HuH-7 (cell line): ENCODE measurements at places on chromosomes 7 and 10.
A peak's percentile ranks its signal among the peaks of the same experiment; 100 is the strongest.

DNA sequence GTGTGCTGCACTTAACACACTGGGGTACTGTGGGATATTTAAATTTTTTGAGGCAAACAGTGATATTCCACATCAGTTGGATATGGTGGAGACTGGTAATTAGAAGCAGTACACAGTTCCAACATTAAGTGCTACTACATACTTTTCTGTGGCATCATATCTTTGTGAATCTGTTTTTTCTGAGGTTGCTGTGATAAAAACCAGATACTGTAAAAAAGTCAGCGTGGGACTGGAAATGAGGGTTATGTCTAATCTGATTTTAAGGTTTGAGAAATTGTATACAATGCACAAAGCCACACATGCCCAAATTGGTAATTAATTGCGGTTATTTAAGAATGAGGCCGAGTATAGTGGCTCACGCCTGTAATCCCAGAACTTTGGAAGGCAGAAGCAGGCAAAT is 41.2 kb downstream of the TBC1D12 start:
- no peak for DNase-seq

DNA sequence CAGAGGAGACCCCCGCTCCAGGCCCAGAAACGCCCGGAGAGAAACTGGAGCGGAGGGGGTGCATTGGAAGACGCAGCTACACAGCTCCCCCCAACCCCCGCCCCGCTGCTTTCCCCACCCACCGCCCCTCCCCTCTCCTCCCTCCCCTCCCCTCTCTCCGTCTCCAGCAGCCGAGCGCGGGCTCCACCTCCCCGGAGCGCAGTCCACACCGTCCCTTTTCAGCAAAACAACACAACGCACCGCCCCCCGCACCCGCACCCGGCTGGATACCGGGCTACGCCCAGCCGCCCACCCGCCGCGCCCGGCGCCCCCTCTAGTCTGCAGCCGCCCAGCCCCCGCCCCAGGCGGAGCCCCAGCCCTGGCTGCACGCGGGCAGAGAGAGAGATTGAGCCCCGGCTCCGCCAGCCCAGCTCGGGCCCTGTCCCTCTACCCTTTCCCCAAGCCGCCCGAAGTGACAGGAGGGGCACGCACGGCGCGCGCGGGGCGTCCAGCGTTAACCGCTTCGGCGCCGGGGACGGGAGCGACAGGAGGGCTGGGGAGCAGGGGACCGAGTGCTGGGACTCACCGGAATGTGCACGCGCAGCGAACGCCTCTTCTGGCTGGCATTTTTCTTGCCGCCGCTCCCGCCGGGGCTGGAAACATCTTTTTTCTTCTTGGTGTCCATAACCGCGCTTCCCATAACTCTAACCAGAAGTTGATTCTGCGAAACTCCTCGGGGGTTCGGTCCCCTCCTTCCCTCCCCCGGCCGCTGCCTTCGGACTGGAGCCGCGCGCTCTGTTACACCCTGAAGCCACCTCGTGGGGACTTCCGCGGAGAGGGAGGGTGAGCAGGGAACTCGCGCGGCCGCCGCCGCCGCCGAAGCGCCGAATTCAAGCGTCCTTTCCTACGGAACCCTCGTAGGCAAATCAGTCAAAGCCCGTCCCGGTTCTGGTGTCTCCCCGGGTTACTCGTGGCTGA is 695 bp downstream of the PRKAG2 start:
- DNase-seq, result peak; percentile 93

- DNase-seq, result peak; percentile 52
Measured at GRCh38 chr7:29988424-29989256, 961 bp downstream of the SCRN1 start.

DNA sequence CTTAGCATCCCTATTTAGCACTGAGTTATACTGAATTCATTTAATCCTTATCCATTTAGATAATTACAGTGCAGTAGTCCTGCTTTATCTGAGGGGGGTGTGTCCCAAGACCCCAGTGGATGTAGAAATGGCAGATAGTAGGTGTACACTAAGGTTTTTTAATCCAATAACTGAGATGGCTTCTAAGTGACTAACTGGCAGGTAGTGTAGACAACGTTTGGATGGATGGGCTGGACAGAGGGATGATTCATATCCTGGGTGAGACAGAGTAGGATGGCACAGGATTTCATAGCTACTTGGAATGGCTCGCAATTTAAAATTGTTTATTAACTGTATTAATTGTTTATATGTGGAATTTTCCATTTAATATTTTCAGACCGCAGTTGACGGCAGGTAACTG is 295.6 kb downstream of the CCDC3 start:
- no peak for DNase-seq

GRCh38 chr7:155495440-155496248 is 37.7 kb downstream of the EN2 start:
- DNase-seq, result no peak

- no peak for DNase-seq
Measured at GRCh38 chr10:10797513-10797912, 220.2 kb upstream of the CELF2 start.

DNA sequence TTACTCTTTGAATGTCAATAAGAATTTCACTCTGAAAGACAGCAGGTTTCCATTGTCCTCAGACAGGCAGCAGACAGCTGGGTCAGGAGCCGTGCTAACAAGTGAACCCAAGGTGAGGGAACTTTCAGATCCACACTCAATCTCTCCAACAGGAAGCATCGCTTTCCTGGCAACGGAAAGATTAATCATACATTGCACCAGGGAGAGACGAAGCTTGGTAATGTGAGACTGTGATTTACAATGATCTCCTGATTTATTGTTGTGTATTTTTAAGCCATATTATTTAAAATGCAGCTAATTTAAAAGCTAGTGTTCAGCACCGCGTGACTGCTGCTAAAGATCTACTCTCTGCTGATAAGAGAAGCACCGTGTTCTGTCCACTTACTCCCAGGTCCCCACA is 17.5 kb upstream of the NOM1 start:
- DNase-seq, result no peak

GRCh38 chr7:117216436-117217069 is 106.3 kb downstream of the WNT2 start:
- no peak for DNase-seq

- DNase-seq, result no peak
Measured at GRCh38 chr10:68137171-68137570, 27.9 kb downstream of the MYPN start.

DNA sequence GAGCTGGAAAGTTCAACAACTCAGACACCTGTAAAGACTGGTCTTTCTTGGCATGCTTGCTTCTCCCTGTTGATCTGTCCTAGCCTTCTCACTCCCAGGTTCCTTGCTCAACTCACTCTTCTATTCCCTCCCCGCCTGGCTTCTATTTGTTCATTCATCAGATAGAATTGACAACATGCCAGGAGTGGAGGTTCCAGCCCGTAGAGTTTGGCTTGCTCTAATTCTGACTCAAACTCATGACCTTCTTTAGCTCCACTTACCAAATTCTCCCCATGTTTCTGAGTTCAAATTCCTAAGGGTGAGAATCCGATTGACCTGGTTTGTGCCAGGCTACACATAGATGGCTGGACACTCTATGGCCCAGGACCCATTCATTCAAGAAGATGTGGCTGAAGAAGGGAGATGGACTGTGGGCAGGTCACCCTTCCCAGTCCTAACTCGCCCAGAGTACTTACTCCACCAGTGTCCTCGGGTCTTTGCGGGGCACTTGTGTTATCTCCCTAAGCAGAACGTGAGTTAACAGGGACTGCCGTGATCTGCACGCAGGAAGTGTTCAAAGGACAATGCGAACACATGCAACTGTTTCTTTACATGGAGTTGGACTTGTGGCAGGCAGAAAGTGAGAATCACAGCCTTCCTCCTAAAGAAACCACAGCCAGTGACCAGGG is 4.0 kb upstream of the TMEM236 start:
- DNase-seq, result no peak

DNA sequence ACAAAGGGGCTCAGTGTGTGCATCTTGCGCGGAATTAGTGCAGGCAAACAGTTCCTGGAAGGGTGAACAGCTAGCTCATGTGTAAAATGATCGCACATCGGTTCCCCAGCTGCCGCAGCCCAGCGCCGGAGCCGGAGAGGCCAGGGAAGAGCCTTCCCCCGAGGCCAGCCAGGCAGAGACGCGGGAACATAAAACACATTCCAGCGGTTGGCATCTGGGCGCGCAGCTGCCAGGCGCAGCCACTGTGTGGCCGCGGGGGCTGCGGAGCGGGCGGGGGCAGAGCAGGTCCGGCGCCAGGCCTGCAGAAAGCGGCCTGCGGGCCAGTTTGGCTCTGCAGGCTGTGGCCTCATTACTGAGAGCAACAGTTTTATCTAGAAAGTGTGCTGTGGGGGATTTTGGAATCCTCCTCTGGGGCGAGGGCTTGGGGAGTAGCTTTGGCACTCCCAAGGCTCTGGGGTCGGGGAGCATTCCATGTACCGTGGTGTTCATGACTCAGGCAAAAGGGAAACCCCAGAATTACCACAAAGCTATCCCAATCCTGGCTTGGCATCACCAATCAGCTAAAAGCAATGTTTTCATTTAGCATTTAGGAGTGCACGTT is 74.3 kb downstream of the SAMD9 start:
- DNase-seq, result no peak

GRCh38 chr10:11824825-11825224 is 1.7 kb downstream of the PROSER2 start:
- no peak for DNase-seq

DNA sequence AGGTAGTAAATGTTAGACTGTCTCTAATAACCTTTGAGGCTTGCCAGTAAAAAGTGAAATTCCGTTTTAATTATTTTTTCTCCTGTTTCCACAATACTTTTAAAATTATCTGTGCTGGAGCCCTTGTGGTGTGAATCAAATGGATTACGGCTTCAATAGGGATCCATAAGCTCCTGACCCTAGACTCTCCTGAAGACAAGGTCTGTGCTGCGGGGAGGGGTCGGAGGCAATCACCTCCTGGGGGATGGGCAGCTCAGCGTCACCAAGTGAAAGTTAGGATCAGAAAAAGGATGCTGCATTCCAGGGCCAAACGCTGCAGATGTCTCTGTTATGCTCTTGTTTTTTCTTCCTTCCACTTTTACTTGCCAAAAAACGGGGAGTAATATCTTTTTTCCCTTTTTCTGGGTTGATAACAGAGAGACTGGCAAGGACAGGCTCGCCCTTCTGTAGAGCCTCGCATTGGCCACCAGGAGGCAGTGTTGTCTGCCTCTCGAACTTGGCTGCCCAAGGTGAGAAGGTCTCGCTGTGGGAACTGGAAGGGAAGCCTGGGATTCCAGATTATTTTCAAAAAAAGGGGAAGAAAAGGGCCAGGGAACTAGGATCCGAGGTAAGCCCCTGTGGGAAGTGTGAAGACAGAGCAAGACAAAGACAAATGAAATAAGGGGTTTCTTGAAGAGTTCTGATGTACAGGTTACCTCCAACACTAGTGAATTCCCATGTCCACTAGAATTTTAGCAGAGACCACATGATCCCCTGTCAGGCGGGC is 621.9 kb downstream of the ACTR3B start:
- peak; percentile 20 for DNase-seq

GRCh38 chr10:58017719-58018367 is 249.9 kb downstream of the IPMK start:
- DNase-seq, result no peak

GRCh38 chr10:17129741-17130140 is at the start of gene CUBN:
CUBN (minus strand) TSS chr10:17129811; CDS start chr10:17129765, 46 bp downstream.
- no peak for DNase-seq

DNA sequence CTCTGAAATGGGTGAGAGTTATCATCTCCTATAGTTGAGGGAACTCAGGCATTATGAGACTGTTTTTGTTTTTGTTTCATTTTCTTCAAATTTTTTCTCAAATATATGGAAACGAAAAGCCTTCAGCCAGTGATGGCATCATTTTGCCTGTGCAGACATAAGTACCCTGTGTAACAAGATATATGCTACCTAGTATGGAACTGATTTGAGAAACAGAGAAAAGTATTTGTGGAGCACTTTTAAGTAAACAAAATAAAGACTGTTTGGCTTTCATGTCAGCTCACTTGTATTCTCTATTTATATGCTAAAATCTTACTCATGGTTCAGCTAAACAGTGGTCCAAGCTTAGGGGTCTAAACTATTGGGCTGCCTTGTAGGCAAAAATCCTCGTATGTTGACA is 150.6 kb downstream of the WNT2 start:
- DNase-seq, result no peak

GRCh38 chr10:71068861-71069271 is 143.5 kb upstream of the UNC5B start:
- DNase-seq, result no peak

DNA sequence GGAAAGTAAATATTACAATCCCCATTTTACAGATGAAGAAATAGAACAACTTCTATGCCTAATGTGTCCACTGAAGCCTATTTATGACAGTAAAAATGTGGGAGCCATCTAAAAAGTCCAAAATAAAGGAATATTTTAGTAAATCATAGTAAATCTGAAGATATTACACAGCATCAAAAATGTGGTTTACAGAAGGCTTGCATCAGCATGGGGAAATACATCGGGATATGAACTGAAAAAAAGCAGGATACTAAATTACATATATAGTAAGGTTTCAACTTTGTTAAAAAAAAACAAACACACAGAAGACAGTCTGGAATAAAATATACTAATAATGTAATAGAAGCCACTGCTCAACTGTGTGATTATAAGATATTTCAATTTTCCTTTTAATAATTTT is 20.8 kb downstream of the CPA1 start:
- DNase-seq, result no peak

- DNase-seq, result no peak
Measured at GRCh38 chr10:11835704-11836103, 12.5 kb downstream of the PROSER2 start.

DNA sequence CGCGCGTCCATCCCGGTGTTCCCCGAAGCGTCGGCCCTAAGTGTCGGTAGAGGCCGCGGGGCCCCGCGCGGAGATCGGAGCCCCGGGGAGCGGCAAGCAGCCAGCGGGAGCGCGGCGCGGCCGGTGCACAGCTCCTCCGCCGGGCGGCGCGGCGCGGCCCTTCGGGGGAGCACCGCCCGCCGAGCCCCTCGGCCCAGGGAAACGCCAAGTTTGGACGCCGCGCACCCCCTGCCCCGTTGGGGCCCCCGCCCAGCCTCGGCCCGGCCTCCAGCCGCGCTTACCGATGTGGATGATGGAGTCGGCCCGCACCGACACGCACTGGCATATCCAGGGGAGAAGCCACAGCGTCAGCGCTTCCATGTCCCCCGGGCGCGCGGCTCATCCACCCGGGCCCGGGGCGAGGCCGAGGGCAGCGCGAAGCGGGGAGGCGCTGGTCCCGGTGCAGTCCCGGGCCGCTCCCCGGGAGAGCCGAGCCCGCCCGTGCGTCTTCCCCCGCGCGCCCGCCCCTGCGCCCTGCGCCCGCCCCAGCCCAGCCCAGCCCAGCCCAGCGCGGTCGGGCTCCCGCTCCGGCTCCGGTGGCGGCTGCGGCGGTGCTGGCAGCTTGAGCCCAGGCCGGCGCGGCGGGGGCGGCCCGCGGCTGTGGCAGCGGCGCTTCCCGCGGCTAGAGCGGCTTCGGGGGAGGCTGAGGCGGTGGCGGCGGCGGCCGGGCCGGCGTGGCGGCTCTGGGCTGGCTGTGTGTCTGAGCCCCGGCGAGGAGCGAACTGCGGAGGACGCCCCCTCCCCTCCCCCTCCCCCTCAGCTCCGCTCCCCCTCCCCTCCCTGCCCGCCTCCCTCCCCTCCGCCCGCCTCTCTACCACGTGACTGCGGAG is at the start of gene GRID1:
Gene GRID1 (minus strand): TSS at position 763 of the 869 bp plus-strand sequence.
- peak; percentile 55 for DNase-seq

GRCh38 chr10:58665361-58665760 is 152.7 kb downstream of the BICC1 start:
- no peak for DNase-seq
